Choroid plexus epithelial cell (primary cell): ENCODE measurements at places on chromosomes 5 and 9.

DNA sequence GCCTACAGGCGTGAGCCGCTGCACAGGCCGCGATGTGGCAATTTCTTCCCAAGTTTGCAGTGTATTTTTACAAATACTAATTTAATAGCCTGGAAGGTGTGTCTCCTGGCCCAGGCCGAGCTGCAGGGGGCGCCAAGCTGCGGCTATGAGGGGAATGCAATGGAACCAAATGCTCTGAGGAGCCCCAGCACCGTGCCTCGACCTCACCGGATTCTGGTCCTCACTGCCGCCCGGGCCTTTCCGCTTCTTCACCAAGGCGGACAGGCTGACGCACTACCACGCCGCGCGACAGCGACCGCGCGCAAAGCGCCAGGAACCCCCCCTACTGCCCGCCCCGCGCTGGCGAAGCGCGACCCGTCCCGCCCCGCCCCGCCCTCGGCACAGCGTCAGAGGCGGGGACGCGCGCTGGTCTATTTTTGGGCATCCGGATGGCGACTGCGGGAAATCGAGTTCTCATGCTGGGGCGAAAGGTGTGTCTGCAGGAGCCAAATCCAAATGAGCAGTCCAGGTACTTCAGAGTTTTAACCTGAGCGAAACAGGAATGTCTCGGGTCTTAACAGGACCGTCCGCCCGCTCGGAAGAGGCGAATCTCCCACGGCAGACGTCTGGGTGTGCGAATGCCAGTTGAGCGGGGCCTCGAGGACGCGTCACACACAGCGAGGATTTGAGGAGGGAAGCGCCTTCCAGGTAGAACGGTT, 31.7 kb upstream of the PRXL2C start:
- peak; percentile 74 for DNase-seq

DNA sequence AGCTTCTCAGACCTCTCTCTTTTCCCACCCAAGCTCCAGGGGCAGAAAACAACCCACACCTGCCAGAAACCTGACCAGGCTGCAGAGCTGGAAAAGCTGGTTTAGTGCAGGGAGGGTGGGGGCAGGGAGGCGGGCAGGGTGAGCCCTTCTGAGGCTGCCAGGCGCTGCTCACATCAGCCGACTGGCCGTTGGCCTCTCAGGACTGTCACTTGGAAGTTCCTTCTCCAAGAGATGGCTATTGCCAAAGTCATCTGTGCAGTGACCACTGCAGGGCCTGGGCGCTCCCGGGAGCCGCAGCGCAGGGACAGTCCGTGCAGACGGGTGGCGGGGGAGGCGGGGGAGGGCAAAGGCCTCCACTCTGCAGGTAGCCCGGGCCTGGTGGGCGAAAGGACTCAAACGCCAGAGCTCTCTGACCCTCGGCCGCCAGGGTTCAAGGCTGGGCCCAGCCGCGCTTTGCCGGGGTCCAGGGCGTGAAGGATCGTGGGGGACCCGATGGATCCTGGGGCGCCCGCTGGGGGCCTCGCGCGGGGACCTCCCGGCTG, 205.0 kb upstream of the IER5L start:
- DNase-seq, result no peak

DNA sequence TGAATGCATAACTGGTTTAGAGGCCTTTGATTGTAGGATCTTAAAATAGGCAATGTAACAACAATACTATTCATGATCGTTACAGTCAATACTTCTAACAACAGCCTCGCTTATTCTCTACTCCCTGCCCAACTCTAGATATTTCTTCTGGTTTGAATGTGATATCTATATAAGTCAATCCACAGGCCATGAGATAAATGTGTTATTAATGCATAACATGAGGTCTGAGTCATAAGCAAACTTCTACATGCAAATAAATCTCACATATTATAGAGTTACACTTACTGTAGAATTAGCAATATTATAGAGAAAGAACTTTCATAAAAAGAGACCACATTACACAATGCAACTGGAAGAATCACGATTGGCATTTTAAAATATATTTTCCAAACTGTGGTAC, 2.9 kb upstream of the ALDOB start:
- DNase-seq, result no peak

DNA sequence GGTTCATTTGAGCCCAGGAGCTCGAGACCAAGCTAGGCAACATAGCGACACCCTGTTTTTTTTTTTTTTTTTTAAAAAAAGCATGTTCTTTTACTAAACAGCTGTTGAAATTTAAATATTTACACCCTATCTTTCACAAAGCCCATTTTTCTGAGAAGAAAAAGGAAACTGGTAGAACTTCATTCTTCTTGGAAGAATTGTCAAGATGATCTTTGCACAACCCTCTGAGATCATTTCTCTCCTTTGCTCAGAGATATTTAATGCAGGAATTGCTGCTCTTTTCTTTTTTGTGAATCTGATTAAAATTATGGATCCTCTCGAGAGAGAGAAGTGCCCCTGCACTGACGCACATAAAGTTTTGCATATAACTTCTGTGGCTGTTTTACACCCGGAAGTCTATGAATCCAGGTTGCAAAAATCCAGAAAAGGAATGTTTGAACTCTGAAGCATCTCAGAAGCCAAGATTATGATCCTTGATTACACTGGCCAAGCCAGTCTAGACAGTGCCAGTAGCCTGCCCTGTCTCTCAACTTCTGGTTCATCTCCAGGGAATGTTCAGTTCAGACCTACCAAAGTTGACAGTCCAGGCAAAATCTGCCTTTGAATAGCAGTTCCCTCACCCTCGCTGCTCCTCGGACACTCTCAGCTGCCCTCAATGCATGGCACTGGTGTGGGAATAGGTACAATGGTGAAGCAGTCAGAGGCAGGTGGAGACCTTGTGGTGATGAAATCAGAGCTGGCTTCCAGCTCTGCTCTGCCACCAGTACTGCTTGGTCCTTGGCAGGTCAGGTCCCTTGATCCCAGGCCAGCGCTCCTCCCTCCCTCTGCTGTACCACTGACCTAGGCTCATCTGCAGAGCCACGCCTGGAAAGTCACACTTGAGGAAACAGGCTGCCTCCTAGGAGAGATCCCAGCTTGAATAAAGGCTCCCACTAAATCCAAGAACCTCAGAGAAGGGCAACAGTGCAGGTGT, 13.3 kb upstream of the SLC31A2 start:
- DNase-seq, result no peak

DNA sequence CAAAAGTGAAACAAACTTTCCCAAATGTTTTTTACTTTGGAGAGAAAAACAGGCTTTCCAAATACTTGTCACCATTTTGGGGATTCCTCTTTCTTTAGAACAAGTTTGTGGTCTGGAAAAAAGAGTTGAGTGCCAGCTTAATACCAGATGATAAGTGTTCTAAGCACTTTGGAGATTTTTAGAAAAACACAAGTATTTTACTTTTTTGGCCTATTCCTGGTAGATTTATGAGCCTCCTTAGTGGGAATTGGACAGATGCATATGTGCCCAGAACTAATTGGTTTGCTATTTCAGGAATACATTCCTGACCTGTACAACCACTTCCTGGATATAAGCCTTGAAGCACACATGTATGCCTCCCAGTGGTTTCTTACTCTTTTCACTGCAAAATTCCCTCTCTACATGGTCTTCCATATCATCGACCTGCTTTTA, 40.5 kb downstream of the GPR21 start:
- DNase-seq, result peak; percentile 71

GRCh38 chr5:111606194-111606593, 93.9 kb upstream of the STARD4 start:
- no peak for DNase-seq

- peak; percentile 60 for DNase-seq
Observed at GRCh38 chr9:21993893-21994555, at the start of gene CDKN2A. CDKN2A (minus strand) TSS chr9:21994392.

- DNase-seq, result no peak
Observed at GRCh38 chr5:124936626-124936933, 190.1 kb upstream of the ZNF608 start.

DNA sequence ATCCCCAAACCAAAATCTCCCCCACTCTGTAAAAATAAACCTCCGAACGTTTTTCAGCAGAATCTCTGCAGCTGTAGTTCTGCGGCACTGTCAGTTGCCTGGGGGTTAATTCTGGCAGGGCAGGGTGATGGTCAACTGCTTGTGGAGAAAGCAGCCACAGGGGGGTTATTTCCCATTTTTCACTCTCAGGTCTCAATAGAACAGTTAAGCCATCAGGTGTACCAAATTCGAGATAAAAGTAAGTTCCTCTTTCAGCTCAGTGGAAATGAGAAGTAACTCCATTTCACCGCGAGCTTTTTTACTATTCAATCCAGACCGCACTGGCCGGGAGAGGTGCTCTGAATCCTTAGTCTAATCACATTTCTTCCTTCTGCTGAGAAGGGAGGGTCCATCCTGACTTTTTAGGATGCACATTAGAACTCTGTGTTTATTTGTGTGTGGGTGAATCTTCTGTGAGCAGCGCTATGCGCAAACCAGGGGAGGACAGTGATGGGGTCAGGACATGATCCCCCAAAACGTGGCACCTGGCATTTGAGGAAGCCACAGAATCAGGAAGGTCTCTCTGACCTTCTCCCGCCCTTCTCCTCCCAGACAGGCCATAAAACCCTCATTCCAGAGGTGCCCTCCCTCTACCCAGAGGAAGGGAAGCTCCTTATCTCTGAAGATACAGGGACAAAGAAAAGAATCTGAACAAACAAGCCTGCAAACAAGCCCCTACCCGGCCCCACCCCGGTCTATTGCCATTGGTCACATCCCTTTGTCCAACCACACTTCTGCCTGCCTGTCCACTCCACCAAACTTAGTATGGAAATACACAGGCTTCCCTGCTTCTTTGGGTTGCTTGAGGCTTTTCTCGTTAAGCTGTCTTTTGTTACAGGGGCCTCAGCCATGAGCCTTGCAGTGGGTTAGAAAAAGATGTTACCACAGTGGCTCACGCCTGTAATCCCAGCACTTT, 229.0 kb downstream of the ROR2 start:
- DNase-seq, result no peak

- DNase-seq, result no peak
Observed at GRCh38 chr9:122370869-122371755, at the start of gene PTGS1. PTGS1 (plus strand) TSS chr9:122371024; CDS start chr9:122371085, 61 bp downstream.

DNA sequence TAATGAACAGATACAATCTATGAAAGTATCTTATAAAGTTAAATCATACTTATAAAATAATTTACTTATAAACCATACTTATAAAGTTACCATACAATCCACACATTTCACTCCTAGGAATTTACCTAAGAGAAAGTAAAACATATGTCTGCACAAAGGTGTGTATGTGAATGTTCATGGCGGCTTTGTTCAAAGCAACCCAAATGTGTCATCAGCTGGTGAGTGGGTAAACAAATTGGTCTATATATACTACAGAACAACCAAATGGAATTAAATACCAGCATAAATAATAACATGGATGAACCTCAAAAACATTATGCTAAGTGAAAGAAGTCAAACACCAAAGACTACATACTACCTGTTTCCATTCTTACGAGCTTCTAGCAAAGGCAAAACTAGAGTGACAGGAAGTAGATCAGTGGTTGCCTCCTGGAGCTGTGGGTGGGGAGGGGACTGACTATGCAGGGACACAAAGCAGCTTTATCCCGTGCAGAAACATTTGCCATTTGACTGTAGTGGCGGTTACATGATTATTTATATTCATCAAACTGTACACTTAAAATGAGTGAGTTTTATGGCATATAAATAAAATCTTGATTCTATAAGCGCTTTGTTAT, 10.6 kb downstream of the TRAF1 start:
- no peak for DNase-seq

- no peak for DNase-seq
Observed at GRCh38 chr5:76445830-76446229, 42.7 kb downstream of the IQGAP2 start.

DNA sequence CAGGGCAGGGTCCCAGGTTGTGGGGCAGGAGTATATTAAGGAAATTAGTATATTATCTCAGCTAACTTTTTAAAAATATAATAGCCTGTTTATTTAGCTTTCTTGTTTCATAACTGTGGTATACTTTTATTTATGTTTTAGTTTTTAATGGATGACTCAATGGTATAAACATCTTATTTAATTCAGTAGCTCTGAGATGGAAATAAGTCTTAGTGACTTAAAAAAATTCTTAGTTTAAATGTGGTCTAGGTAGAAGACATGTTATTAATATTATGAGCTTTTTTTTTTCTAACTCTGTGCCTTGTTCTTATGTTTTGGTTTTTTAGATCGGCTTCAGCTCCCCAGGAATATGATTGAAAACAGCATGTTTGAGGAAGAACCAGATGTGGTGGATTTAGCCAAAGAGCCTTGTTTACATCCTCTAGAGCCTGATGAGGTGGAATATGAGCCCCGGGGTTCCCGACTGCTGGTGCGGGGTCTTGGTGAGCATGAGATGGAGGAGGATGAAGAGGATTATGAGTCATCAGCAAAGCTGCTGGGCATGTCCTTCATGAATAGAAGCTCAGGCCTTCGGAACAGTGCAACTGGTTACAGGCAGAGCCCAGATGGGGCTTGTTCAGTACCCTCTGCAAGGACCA, 43.1 kb downstream of the LNPEP start:
- DNase-seq, result peak; percentile 75

DNA sequence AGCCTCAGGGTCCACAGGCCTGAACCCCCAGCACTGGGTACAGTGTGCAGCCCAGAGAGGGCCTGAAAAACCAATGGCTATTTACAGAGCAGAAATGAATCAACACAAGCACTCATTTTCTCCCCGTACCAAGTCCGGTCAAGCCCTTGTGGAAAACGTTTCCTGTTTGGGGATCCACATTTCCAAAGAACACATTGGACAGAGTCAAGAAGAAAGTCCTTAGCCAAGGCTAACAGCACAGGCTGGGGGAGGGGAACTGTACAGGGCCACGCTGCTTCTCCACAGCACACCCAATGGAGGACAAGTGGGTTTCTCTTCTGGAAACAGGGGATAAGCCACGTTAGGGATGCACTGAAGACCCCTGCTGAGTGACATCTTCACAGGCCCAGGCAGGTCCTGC, 62.3 kb downstream of the NSUN2 start:
- no peak for DNase-seq

- no peak for DNase-seq
Observed at GRCh38 chr9:128885798-128886197, 3.9 kb downstream of the LRRC8A start.

DNA sequence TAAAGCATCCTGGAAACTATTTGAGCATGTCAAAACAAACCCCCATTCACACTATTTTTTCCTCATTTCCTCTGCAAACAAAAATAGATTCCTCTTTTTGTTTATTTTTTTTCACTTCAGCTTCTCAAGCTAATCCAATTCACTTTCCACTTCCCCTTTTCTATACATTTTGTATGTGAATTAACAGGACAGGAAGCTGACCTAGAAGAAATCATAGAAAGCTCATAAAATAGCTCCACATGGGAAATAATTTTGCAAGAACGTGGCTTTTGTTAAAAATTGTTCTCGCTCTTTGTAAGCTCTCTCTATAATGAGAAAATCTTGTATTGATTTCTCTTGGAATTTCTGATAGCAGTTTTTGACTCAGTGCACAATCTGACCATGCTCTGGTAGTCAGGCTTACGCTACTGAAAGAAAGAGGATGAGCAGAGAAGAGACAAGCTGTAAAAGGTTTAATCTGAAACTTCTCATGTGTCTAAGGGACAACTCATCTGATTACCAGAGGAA, 215.8 kb downstream of the ADAMTS12 start:
- no peak for DNase-seq

- DNase-seq, result no peak
Observed at GRCh38 chr5:142153674-142154448, 45.3 kb downstream of the NDFIP1 start.

DNA sequence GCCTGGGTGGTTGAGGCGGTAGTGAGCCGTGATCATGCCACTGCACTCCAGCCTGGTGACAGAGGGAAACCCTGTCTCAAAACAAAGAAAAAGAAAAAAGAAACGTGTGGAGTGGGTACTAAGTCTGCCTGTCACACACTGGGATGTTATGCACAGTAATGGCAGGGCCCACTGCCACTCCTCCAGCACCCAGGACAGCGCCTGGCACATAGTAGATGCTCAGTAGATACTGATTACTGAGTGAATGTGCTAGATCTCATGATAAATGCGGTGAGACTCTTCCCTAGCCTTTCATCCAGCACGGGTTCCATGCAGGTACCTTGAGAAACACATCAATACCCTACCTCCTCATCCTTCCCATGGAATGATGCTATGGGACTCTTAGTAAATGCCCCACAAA, 87.4 kb upstream of the HSPA9 start:
- no peak for DNase-seq
